ENCODE measurements at places on chromosomes 6 and 20.

DNA sequence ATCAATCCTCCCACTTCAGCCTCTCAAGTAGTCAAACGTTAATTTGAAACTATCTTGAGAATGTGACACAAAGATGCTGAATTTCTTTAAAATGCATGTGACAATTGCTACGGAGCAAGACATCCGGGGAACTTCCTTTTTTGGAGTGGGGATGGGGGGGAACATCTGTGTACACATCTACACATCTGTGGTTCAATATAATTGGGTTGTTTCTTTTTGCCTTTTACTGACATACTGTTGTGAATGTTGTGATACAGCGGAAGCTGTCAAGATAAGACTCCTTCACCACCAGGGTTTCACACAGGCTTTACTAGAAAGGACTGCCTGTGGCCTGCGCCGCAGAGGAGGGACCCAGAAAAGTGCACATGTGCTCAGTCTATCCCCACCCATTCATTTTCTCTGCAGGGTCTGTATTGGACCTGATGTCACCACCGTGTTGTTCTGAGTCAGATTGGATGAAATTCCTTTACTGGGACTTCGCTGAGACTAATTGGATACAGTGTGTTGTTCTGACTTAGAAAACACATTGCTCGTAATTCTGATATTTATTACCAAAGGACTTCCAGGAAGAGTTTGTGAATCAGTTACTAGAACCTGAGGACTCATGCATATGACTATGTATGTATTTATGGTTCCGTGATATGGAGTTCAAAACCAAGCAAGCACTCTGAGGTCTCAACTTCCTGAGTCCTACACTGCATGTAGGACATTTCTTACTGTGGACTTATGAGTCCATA is 98.7 kb upstream of the SGK1 start:
- no peak for DNase-seq

DNA sequence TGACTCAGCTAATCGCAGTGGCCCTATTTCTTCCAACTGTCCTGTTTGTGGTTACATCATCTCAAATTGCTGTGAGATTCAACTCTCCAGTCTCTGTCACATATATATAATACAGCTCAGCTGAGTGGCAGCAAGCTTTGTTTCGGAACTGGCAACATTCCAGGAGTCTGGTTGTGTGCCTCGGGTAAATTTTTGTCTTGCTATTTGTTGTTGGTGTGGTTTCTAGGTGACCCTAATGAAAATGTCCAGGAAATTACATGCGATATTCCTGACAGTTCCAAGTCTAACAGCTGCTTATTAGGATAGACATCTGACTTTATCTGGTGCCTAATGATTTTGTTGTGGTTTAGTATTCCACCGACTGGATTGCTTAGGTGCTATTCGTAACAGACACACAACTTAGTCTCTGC is 581.8 kb downstream of the CD109 start:
- no peak for DNase-seq

- no peak for DNase-seq
Observed at GRCh38 chr20:46420878-46421277, 14.5 kb upstream of the ELMO2 start.

- DNase-seq, result no peak
Observed at GRCh38 chr6:119978274-119978889, 628.8 kb upstream of the MAN1A1 start.

DNA sequence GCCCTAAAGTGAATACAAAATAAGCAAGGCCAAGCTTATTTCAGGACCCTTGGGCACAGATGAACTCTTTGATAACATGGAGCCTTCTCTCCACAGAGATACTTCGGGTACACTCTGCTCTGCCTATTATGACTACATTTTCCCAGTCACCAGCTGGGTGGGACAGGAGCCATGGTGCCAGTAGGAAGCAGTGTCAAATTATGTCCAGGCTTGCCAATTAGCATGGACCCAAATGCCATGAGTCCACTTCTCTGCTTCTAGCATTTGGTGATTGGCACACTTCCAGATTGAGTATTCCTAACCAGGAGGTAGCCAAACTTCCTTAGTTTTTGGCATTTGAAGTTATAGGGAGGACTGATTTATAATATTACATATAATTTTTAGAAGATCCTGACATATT is 513.8 kb upstream of the HTR1E start:
- no peak for DNase-seq

DNA sequence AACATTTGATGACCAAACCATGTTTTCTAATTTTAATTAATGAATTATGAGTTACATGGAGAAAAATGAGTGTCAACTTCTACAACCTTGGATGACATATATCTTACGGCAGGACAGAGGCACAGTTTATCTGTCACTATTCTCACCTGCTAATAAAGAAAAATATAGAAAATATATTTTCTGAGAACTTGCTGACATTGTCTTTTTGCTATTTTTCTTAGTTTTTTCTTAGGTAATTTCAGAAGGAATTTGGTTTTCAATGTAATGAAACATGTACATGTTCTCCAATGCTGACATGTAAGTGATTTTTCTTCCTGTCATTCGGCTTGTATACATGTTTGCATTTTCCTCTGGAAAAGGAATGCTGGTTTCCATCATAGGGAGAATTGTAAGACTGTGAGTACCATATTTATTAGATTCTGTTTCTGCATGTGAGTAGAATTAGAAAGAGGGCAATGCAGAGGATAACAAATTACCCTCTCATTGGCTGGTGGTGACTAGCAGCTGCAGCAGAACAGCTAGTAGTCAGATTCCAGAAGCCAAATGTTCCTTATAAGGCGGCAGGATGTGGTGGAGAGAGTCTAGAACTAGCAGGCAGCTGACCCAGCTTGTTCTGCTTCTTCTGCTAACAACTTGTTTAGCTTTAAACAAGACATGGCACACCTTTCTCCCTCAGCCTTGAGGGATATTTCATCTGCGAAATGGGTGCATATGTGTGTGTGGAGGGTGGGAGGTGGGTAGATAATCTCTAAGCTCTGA is 132.8 kb upstream of the SPACA1 start:
- no peak for DNase-seq

GRCh38 chr6:161802231-161802630 is 528.4 kb upstream of the AGPAT4 start:
- no peak for DNase-seq

DNA sequence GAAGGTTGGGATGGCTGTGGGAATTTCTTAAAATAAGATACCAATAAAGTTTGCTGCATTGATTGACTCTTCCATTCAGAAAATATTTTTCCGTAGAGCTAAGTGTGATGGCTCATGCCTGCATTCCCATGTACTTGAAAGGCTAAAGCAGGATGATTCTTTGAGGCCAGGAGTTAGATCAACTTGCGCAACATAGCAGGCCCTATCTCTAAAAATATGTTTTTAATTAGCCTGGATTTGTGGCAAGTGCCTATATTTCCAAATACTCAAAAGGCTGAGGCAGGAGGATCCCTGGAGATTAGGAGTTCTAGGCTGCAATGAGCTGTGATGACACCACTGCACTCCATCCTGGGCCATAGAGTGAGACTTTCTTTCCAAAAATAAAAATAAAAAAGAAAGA is 431.2 kb upstream of the PTCHD4 start:
- no peak for DNase-seq

- no peak for DNase-seq
Observed at GRCh38 chr6:108606250-108606690, 45.6 kb downstream of the FOXO3 start.

GRCh38 chr6:39426073-39426456 is 103.6 kb upstream of the KCNK16 start:
- DNase-seq, result no peak

GRCh38 chr6:88512951-88513350 is 346.8 kb upstream of the CNR1 start:
- no peak for DNase-seq

DNA sequence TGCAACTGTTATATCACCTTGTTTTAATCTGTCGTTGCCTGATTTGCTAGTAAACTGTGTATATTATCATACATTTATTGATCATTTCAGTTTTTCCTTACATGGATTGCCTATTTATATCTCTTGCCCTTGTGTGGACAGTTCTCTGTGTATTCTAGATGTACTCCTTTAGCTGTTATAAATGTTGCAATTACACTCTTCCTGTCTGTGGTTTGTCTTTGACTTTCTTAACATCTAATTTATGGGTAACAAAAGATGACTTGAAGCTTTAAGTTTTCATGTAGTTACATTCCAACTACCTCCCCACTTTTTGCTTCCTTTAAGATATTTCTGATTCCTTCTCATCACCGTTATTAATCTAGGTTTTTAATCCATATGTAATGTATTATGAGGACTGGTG is 22.6 kb downstream of the PLCB1 start:
- DNase-seq, result no peak

GRCh38 chr6:139925894-139926641 is 551.6 kb upstream of the CITED2 start:
- DNase-seq, result no peak

- DNase-seq, result no peak
Observed at GRCh38 chr20:54820392-54820791, 345.0 kb downstream of the DOK5 start.

DNA sequence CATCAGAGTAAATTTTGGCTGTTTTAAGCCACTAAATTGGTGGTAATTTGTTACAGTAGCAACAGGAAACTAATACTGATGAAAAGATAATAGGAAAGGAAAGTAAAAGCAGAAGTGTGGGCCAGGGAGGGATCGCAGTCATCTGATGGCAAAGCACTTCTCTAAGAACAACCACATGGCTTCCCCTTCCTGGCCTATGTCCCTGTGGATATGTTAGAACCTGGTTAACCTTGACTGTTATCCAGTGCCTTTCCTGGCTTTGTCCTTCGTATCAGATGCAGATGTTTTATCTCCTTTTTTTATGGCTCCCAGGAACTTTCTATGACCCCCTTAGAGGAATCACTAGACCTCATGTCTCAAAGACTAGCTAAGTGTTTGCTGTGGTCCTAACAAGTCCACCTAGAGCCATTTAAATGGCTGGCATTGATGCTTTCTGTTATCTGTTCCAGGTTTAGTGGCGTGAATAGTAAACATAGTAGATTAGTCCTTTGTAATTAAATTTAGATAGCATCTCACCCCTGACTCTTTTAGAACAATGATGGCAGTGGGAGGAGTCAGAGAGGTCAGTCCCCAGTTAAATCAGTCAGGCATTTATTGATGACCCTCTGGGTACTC is 79.2 kb upstream of the PHACTR2 start:
- DNase-seq, result no peak

GRCh38 chr6:133889557-133890403 is 867 bp downstream of the TCF21 start:
- peak; percentile 12 for DNase-seq

GRCh38 chr20:50215101-50215690 is 24.6 kb downstream of the CEBPB start:
- DNase-seq, result no peak

DNA sequence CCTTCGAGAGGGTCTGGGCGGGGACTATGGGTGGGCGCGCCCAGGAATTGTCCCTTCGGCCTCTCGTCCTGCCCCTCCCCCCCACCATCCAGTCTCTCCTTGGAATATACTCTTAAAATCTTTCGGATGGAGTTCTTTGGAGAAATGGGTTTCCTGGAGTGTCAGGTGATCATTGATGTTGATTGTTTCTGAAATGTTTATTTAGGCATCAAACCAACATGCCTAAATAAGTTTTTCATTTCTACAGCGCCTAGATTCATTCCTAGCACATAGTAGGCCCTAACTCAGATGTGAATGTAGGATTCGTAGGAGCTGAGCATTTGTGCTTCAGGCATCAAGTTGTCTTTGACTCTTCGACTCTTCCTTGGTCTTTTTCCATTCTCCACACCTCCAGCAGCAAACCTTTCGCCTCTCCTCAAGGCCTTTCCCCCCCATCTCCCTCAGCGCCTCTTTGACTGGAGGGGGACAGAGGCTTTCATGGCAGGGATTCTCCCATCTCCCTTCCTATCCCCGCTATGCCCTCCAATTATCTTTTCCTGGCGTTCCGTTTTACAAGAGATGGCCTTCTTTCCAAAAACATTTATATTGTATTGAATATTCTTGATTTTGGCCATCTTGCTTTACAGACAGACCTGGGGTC is 610 bp downstream of the CASP8AP2 start:
- no peak for DNase-seq

- no peak for DNase-seq
Observed at GRCh38 chr6:89508755-89509563, 76.0 kb downstream of the ANKRD6 start.

DNA sequence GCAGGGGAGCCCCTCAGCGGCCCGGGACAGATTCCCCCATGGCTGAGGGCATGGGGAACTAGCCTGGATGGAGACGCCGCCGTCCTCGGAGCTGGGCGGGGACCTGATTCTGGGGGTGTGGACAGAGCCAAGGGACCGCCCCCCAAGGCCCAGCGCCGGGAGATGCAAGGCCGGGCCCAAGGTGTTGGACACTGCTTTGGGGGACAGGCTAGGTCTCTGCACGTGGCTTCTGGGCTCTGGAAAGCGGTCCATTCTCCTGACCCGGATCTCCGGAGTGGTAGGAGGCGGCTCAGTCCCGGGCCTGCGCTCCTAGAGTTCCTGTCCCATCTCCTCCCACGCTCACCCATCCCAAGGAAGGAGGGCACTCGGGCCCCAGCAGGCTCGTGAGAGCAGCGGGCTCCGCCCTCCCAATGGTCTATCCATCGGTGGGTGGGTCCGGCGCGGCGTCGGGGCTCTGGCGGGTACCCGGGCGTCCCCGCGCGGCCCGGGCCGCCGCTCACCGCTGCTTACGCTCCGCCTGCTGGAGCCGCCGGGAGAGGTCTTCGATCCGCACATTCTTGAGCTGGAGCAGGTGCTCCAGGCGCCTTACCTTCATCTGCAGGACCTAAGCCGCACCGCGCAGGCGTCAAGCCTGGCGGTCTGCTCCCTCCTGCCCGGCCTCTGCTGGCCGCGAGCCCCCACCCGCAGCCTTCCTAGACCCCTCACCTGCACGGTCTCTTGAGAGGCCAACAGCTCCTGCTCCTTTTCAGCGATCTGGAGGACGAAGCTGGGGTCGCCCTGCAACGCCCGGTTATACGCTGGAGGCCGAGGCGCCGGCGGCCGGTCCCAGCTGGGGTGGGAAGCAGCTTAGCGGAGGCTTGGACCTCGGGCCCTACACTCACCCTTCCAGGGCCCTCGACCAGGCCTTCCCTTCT is 3.3 kb downstream of the SPEF1 start:
- DNase-seq, result no peak

DNA sequence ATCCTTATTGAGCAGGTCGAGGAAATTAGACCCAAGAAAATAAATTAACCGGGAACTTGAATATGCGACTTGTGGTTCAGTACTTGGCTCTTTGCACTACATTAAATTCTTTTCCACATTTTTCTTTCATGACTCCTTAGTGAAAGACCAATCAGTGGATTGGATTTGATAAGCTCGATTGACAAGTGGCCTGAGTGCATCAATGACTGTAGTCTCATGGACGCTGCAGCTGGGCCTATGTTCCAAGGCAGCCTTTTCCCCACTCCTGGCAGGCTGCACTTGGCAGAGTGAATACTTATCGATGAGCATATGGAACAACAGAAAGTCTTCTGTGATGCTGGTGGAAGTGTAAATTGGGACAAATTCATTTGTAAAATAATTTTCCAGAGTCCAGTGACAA is 210.8 kb upstream of the EXOC2 start:
- DNase-seq, result no peak

- no peak for DNase-seq
Observed at GRCh38 chr6:134223796-134224420, 94.0 kb downstream of the SGK1 start.

- DNase-seq, result no peak
Observed at GRCh38 chr6:18412644-18413043, 25.5 kb downstream of the RNF144B start.

- DNase-seq, result no peak
Observed at GRCh38 chr20:18172379-18172778, 34.7 kb downstream of the KAT14 start.

Data from stimulated activated CD4-positive, alpha-beta T cell treated with anti-CD3 and anti-CD28 coated beads, Interleukin-1b, Interleukin-23, amount 100 ng/mL, for 48 hours (primary cell).